Testis (tissue), 5 donors: ENCODE measurements at places on chromosomes 4 and X. TPM values are rescaled to one million over a fixed set of nuclear protein-coding genes. Genes with fewer than 3 reads are reported as not detected.

DNA sequence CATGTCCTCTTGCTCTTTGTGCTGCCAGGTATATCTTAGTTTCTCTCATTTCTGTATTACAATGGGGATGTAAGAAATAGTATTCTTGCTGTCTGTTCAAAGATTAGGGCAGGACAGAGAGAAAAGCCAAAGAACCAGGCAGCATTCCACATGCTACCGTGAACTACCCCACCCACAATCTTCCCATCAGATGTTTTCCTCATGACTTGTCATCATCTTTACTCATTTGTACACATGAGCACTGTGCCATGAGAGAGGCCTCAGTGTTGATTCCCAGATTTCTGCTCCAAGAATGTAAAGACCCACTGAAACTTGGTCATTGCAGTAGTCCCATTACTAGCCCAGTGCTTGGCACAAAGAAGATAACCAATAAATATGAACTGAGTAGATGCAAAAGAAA is 354.6 kb upstream of the RASGEF1B start:
- no peak for DNase-seq

DNA sequence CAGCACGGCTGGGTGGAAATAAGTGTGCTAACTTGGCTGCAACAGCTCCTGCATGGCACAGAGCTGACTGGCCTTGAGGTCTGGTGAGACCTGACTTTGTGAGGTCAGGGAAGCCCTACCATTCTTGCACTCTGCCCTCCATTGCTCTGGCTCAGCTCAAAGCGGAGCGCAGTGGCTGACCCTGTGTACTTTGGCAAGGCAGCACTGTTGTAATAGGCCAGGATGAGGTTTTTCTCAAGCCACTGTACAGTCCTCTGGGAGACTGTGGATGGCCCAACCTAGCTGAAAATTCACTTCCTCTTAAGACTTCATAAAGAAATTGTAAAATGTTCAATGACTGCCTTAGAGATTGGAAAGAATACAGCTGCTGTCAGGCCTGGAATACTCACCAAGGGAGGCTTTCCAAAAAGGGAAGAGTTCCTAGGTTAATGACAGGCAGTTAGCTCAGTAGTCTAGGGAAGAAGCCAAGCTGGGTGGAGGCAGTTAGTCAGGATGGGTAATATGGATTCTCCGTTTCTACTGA is 129.8 kb downstream of the GUCY2F start:
- peak; percentile 14 for DNase-seq

GRCh38 chrX:43448688-43449087 is 207.4 kb upstream of the MAOA start:
- no peak for DNase-seq

- no peak for DNase-seq
Measured at GRCh38 chr4:69718396-69719271, 41.8 kb downstream of the SULT1B1 start.

- no peak for DNase-seq
Measured at GRCh38 chrX:140274811-140275525, 229.9 kb downstream of the SOX3 start.

GRCh38 chrX:39629001-39629400 is 468.8 kb downstream of the BCOR start:
- DNase-seq = no peak

GRCh38 chr4:134345244-134345643 is 143.7 kb upstream of the PABPC4L start:
- no peak for DNase-seq

- no peak for DNase-seq
Measured at GRCh38 chr4:41039317-41039716, 175.0 kb downstream of the APBB2 start.

DNA sequence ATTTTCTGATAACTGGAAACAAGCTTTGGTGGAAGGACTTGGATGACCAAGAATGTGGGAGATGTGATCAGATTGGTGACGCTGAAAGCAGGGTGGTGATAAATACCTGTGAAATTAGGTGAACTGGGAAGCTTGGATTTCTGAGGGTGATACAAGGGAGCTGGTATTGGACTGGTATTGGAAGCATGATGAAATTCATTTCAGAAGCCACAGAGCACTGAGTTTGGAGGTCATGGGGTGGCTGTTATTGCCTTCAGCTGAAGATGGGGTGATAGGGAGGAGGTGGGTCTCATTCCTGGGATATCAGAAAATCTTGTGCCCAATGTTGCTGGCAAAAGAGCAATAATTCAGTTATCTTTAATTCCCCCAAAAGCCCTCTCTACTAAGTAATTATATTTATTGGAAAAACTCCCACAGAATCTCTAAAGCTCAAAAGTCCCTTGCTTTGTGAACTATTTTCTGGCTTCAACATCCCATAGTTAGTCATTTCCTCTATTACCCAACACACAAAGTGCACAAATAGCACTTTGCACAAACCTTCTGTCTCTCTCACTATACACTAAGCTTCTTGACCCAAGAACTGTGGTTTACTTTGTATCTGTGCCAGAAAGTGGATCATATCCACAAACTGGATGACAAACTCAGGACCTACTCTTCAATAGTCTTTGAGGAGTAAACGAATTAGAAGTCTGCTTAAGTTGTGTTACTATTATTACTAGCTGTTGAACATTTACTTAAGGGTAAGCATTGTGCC is 23.1 kb upstream of the CAMK2D start:
- no peak for DNase-seq

- DNase-seq = no peak
Measured at GRCh38 chr4:99078336-99078735, 10.3 kb downstream of the ADH5 start.

DNA sequence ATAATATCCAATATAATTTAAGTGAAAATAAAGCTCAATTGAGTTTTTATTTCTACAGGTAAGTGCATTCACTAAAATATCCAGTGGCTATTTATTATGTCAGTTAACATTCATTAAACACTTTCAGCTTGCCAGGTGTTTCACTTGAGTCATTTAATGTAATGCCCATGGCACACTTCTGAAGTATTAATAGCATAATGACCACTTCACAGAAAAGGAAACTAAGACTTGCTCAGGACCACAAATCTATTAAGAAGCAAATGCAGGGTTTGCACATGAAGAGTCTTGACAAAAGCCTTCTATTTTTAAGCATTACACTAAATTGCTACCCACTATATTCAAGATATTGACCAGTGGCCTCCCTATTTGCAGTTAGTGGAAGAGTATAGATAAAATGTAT is 612.7 kb downstream of the KCTD8 start:
- DNase-seq = no peak

DNA sequence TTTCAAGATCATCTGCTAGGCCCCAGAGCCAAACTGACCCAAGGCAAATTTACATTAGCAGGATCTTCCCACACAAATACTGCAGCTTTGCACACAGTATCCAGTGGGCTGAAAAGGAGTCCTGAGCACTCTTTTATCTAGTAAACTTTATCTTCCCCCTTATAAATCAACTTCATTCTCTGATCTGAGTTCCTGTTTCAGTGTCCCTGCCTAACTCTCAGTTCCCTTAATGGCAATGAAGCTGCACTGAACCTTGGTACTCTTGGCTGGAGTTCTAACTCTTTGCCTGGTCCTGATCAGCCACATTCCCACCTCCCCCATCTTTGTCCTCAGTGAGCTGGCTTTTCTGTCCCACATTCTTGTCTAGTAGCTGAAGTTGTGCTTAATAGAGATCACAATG is 37.4 kb downstream of the EDA2R start:
- DNase-seq = no peak

DNA sequence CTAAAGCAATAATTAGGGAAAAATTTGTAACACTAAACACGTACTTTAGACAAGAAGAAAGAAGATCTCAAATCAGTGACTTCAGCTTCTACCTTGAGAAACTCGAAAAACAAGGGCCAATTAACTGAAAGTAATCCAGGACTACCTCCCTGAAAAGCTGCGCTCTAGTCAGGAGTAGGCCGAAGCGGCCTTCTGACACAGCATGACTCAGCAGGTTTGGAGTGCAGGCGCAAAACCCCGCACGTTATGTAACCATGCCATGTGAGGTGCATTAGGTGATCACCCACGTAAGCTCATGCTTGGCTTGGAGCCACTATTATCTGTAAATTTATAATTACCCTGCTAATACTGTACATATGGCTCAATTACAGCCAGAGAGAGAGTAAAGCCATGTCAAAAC is 52.8 kb upstream of the CCDC149 start:
- DNase-seq = peak; percentile 23

GRCh38 chrX:119374736-119375135 is 24.4 kb upstream of the SLC25A43 start:
- no peak for DNase-seq

DNA sequence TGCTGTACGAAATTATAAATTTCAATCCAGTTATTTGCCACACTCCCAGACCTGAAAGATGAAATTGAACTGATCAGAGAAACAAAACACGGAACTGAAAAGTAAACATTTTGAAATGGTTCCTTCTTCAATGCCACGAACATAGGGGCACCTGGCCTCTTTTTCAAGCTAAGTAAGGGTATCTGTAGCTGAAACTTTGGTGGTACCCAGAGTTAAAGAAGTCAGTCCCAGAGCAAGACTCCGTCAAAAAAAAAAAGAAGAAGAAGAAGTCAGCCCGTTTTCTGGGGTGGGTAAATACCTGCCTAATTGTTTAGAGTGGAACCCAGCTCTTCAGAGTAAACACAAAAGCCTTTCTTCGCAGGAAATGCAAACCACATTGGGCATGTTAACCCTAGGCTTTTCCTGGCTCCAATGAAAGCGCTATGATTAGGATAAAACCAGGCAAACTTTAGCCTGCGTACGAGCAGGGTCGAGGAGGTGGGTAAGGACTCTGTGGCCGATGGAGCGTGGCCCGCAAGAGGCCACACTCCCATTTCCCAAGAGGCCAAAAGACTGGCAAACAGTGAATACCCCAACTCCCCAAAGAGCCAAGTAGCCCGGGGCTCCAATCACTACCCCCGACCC is 1.3 kb downstream of the ANTXR2 start:
- DNase-seq = no peak

The FAT1 gene
- 118 TPM for total RNA-seq

The LIMCH1 gene
- total RNA-seq = 14.0 TPM

The XK gene
- 4.3 TPM for total RNA-seq

The UGT2B17 gene
- total RNA-seq = not detected

The SLC6A14 gene
- total RNA-seq = not detected

The H2BW2 gene
- 1.7 TPM for total RNA-seq
